ENCODE measurements at places on chromosomes 6 and 20. TPM values are rescaled to one million over a fixed set of nuclear protein-coding genes. Genes with fewer than 3 reads are reported as not detected.

Gene CTCFL
- not detected for total RNA-seq

Gene BPIFA1
- total RNA-seq, result not detected

Gene XKR7
- not detected for total RNA-seq

Gene LY6G5C
- total RNA-seq, result 1.8 TPM

Gene SLC22A16
- total RNA-seq, result not detected

Gene HNF4A
- total RNA-seq, result not detected

Gene RNF144B
- 22.2 TPM for total RNA-seq

Gene OPRM1
- total RNA-seq, result not detected

Data from left ventricle myocardium superior (tissue), 1 donor.